ENCODE measurements at places on chromosomes 1 and 21.

DNA sequence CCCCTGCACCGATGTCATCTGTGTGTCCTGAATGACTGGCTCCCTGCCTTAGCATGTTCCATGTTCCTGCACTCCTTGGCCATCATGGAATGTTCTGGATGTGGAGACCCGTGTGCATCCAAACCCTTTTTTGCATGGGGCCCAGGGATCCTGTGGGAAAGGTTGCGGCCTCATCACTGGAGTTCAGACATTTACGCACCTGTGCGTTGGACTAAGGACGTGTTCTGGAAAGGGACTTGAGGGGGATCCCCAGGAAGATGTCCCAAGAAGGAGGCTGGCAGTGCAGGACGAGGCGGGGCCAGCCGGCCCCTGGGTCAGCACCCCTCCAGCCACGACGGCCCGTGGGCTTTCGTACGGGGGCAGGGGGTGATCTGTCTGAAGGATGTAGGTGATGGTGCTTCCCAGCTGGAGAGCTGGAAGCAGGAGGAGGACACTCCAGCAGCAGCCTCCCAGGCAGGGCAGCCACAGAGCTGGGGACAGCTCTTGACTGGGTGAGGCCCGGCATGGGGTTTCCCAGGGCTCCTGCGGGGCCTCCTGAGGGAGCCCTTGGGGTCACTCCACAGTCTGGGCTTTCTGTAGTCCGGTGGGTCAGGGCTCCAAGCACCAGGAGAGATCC, 67.2 kb downstream of the SCCPDH start:
- H3K27ac ChIP-seq: no peak overlapping the region
- no peaks in the 10 kb centered on the region for H3K27me3 ChIP-seq
- peaks cover 7% of the 10 kb centered on the region for H3K4me1 ChIP-seq
- no peaks in the 10 kb centered on the region for H3K36me3 ChIP-seq
- no peak for DNase-seq

GRCh38 chr1:178938959-178939317, 68.1 kb upstream of the ANGPTL1 start:
- H3K27me3 ChIP-seq: no peaks in the 10 kb centered on the region
- peak; percentile 52 for DNase-seq
- H3K4me3 ChIP-seq: no peak overlapping the region
- H3K4me1 ChIP-seq: peaks cover 14% of the 10 kb centered on the region
- H3K36me3 ChIP-seq: no peaks in the 10 kb centered on the region

DNA sequence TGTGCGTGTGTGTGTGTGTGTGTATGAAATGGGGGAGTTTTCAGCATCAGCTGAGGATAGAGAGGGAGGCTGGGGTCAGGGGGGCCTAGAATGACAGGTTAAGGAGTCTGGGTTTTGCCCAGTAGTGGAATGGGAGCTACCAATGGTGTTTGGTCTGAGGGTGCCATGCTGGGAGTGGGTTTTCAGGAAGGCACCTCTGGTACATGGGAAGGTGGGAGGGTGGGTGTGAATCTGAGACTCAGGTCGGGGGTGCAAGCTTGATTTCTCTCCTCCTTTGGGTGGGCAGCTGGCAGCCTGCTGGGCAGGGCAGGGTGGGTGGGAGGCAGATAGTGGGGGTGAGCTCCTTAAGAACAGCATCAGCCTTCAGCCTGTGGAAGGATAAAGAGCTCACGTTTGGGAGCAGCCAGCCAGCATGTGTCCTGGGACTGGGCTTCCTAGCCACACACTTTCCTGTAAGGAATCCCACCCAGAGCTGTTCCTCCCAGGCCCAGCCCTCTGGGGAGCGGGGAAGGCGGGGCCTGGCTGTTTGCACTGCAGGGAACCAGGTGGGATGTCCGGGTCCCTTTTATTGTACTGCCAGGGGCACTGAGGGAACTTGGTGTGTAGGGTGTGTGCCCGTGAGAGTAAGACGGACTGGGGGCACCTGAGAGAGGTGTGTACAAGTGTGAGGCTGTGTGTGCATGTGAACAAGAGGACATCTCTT, 152.8 kb downstream of the FOXD2 start:
- no peak overlapping the region for H3K4me3 ChIP-seq
- no peaks in the 10 kb centered on the region for H3K27me3 ChIP-seq
- H3K4me1 ChIP-seq: peaks cover 7% of the 10 kb centered on the region
- no peak overlapping the region for H3K27ac ChIP-seq
- no peak for DNase-seq

DNA sequence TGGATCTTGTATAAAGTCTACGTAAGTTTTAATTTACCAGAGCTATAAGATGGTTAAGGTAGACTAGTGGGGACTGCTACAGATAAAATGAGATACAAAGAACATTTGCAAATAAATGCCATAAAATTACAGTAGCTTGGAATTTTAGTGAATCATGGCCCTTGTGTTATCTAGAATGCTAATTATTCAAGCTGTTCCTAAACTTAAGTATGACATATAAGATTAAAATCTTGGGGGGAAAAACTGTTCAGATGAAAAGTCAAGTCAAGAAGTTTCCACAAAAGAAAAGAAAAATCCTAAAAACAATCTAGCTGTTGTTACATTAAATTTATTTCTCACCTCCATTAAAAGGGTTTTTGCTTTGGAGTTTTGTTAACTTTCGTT, 51.7 kb downstream of the SIM2 start:
- no peak overlapping the region for H3K27ac ChIP-seq
- H3K36me3 ChIP-seq: no peaks in the 10 kb centered on the region
- H3K4me1 ChIP-seq: peaks cover 9% of the 10 kb centered on the region
- H3K4me3 ChIP-seq: no peak overlapping the region
- no peaks in the 10 kb centered on the region for H3K27me3 ChIP-seq
- DNase-seq: no peak

GRCh38 chr1:59752556-59753414, 62.0 kb upstream of the HOOK1 start:
- H3K4me3 ChIP-seq: no peak overlapping the region
- DNase-seq: no peak
- H3K27me3 ChIP-seq: no peaks in the 10 kb centered on the region
- H3K36me3 ChIP-seq: no peaks in the 10 kb centered on the region
- H3K4me1 ChIP-seq: no peaks in the 10 kb centered on the region
- no peak overlapping the region for H3K27ac ChIP-seq

GRCh38 chr1:215899901-215900300, 332.8 kb downstream of the KCTD3 start:
- DNase-seq: no peak
- H3K27me3 ChIP-seq: no peaks in the 10 kb centered on the region
- H3K4me1 ChIP-seq: no peaks in the 10 kb centered on the region
- no peaks in the 10 kb centered on the region for H3K36me3 ChIP-seq
- H3K4me3 ChIP-seq: no peak overlapping the region

GRCh38 chr1:236639686-236640085, 35.4 kb upstream of the HEATR1 start:
- H3K27me3 ChIP-seq: no peaks in the 10 kb centered on the region
- H3K4me3 ChIP-seq: no peak overlapping the region
- DNase-seq: no peak
- H3K4me1 ChIP-seq: no peaks in the 10 kb centered on the region

DNA sequence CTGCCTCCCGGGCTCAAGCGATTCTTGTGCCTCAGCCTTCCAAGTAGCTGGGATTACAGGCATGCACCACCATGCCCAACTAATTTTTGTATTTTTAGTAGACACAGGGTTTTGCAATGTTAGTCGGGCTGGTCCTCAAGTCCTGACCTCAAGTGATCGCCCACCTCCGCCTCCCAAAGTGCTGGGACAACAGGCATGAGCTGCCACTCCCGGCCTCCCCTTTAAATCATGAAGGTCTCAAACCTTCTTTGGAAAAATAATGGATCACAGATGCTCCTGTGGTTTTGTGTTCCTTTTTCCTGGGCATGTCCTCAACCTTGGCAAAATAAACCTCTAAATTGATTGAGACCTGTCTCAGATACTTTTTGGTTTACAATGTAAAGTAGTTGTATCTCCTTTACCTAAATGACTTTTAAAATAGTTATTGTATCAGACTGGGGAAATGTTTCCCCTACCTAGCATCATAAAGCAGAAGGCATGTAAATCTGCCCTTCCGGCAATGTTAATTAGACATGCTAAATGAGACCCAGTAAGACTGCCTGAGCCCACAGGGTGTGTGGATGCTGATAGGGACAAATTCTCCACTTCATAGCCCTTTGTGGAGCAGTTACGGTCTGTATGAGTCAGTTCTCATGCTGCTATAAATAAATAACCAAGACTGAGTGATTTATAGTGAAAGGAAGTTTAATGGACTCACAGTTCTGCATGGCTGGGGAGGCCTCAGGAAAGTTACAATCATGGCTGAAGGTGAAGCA, 27.8 kb downstream of the CBR1 start:
- DNase-seq: no peak
- no peaks in the 10 kb centered on the region for H3K27me3 ChIP-seq
- no peak overlapping the region for H3K4me3 ChIP-seq
- H3K4me1 ChIP-seq: no peaks in the 10 kb centered on the region
- no peaks in the 10 kb centered on the region for H3K36me3 ChIP-seq

DNA sequence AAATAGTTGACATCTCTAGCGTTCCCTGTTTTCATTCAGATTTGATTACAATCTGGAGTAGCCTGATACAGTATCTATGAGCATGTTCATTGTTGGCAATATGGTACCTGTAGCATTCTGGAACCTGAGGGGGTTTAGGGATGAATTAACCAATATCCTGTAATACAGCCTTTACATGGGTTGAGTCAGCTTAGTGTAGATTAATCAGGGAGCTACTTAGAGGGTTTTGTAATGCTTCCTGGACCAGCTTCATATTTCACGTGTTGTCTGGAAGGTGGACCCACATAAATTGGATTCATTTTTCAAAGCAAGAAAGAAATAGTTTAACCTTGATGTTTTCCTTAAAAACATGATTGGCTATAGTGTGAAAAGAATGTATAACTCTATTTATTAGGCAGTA, 3.6 kb downstream of the OTUD3 start:
- no peak overlapping the region for H3K4me3 ChIP-seq
- H3K27me3 ChIP-seq: no peaks in the 10 kb centered on the region
- DNase-seq: no peak
- no peaks in the 10 kb centered on the region for H3K36me3 ChIP-seq
- H3K27ac ChIP-seq: no peak overlapping the region

- H3K36me3 ChIP-seq: no peaks in the 10 kb centered on the region
- DNase-seq: peak; percentile 18
- no peak overlapping the region for H3K27ac ChIP-seq
- no peaks in the 10 kb centered on the region for H3K27me3 ChIP-seq
- no peaks in the 10 kb centered on the region for H3K4me1 ChIP-seq
Observed at GRCh38 chr1:207711285-207711684, 40.6 kb upstream of the CD46 start.

DNA sequence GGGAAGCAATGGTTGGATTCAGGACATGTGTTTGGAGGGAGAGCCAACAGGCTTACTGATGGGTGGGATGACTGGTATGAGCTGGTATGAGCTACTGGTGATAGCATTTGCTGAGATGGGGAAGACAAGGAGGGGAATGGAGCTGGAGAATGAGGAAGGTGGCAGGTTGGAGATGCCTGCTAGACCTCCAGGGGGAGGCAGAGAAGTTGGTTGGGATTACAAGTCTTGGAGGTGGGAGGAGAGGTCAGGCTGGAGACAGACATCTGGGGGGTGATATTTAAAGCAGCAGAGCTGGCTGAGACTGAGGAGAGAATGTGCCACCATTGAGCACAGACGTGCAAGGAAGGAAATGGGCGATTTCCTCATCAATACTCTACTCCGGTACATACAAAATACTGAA, 31.8 kb upstream of the ENO1 start:
- H3K4me1 ChIP-seq: no peaks in the 10 kb centered on the region
- no peak overlapping the region for H3K4me3 ChIP-seq
- H3K36me3 ChIP-seq: no peaks in the 10 kb centered on the region

DNA sequence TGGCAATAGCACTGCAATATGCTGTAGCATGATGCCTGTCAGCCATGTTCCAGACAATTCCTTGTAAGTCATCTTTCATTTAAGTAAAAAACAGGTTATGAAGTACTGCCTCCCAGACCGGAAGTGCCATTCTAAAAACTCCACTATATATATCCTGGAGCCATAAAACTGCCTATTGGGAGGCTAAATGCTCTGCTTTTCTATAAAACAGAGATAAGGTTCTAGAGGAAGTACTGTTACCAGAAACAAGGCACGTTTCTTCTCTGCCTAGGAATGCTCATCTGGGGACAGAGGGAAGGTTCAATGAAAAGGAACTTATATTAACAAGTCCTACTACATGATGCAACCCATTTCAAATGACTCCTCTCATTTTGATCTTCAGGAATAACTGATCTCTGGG, 66.8 kb downstream of the GPR137B start:
- H3K27me3 ChIP-seq: no peaks in the 10 kb centered on the region
- no peak overlapping the region for H3K27ac ChIP-seq
- H3K4me3 ChIP-seq: no peak overlapping the region
- H3K36me3 ChIP-seq: peaks cover 4% of the 10 kb centered on the region
- H3K4me1 ChIP-seq: no peaks in the 10 kb centered on the region

DNA sequence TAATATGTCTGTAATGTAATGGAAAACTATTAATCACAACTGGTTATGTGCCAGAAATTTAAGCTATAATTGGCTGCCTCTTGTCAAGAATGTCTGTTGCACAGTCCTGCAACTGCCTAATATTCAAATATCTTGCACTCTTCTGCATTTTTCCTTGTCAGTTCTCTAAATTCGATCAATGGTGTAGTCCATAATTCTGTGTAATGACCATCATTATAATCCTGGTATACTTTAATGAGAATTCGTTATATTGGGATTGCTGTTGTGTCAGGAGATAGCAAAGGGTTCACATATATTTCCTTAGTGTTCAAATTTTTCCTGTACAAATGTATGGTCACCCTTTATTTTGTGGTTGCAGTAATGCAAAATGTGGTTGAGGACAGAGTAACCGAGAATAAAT, 4.8 kb downstream of the NTNG1 start:
- DNase-seq: no peak
- H3K27ac ChIP-seq: no peak overlapping the region
- H3K4me3 ChIP-seq: no peak overlapping the region
- peaks cover 9% of the 10 kb centered on the region for H3K4me1 ChIP-seq
- no peaks in the 10 kb centered on the region for H3K36me3 ChIP-seq

DNA sequence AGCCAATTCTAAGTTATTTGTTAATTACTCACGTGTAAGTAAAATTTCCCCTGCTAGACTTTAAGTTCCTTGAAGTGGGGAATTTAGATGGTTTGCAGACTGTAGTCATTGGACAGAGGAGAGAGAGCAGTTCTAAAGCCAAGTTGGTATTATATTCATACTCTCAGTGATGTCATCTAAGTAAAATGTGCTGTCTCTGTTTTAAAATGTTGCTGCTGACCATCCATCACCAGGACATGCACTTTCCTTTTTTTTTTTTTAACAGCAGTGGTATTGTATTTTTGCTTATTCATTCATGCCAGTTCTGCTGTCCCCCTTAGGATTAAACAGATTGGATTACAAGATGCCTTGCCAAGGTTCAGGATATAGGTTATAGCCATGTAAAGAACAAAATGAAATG, 2.3 kb downstream of the TTLL7 start:
- no peak for DNase-seq

- H3K27ac ChIP-seq: peak overlapping the region; percentile 39
- H3K4me3 ChIP-seq: peak overlapping the region; percentile 46
- H3K4me1 ChIP-seq: peaks cover 17% of the 10 kb centered on the region
- no peak for DNase-seq
- no peaks in the 10 kb centered on the region for H3K36me3 ChIP-seq
- no peaks in the 10 kb centered on the region for H3K27me3 ChIP-seq
Observed at GRCh38 chr1:220528679-220529501, 954 bp downstream of the MARK1 start.

GRCh38 chr1:58031416-58031815, 515.1 kb downstream of the OMA1 start:
- H3K4me3 ChIP-seq: no peak overlapping the region
- no peaks in the 10 kb centered on the region for H3K4me1 ChIP-seq
- H3K27me3 ChIP-seq: no peaks in the 10 kb centered on the region
- H3K27ac ChIP-seq: no peak overlapping the region
- H3K36me3 ChIP-seq: no peaks in the 10 kb centered on the region
- no peak for DNase-seq

GRCh38 chr1:34742667-34743270, 12.1 kb upstream of the GJB5 start:
- H3K36me3 ChIP-seq: no peaks in the 10 kb centered on the region
- no peaks in the 10 kb centered on the region for H3K27me3 ChIP-seq
- H3K4me3 ChIP-seq: no peak overlapping the region
- DNase-seq: peak; percentile 80
- peaks cover 4% of the 10 kb centered on the region for H3K4me1 ChIP-seq

All from body of pancreas (tissue), 4 donors.